ENCODE measurements at places on chromosomes 1 and 21.

GRCh38 chr1:201397675-201398074, 1.4 kb downstream of the LAD1 start:
- DNase-seq = no peak

DNA sequence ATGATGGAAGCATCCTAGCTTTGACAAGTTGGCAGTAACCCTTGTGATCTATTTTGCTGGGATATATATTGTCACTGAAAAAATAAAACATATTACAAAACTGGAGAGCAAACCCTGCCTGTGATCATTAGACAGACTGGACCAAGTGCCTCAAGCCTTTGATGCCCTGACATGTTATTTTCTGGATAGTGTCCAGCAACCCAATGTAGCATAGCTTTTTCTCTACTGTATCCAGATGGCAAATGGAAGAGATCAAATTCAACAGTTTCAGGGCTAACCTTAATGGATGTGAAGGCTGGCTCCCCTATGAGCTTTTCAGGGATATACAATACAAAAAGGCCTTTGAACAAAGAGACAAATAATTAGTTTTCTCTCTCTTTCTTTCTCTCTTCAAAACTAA, 25.1 kb downstream of the WARS2 start:
- no peak for DNase-seq

GRCh38 chr1:182662121-182662890, 22.1 kb downstream of the RGS8 start:
- DNase-seq = no peak

GRCh38 chr21:27423906-27424595, 457.2 kb upstream of the ADAMTS5 start:
- no peak for DNase-seq

- no peak for DNase-seq
Measured at GRCh38 chr1:184682956-184683355, 71.7 kb downstream of the EDEM3 start.

GRCh38 chr1:220003610-220004299, 42.5 kb downstream of the EPRS1 start:
- DNase-seq = no peak

- no peak for DNase-seq
Measured at GRCh38 chr1:3077561-3077960, 8.6 kb downstream of the PRDM16 start.

DNA sequence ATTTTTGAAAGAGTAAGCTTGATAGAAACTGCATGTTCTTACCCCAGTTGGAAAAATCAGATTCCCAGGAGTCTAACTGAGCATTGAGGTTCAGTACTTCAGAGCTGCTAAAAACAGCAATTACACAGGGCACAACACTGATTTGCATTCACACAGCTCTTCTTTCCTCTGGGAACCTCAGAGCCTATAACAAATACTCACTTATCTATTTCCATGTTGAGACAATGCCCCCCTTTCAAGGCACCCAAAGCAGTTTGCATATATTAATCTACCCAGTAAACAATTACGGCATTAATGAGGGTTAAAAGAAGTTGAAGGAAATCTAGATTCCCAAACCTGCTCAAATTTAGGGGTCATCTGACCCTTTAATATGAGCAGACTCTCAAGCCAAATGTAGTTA, 126.9 kb upstream of the SLC35F3 start:
- peak; percentile 8 for DNase-seq

GRCh38 chr1:229006121-229006870, 264.6 kb upstream of the RAB4A start:
- no peak for DNase-seq

DNA sequence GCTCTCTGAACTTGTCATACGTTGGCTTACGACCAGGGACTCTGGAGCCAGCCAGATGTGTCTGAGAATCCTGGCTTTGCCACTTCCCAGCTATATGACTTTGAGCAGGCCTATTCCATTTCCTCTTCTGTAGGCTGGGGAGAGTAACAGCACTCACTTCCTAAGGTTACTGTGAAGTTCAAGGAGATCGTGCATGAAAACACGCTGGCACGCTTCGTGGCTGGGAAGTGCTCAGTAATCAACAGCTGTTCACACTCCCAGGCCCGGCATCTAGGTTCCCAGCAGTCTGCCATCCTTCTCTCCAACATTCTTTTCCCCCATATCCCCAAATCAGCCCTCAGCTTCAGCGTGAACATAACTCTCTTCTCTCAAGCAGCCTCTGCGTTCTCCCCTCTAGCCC, 2.0 kb downstream of the ASCL5 start:
- no peak for DNase-seq

DNA sequence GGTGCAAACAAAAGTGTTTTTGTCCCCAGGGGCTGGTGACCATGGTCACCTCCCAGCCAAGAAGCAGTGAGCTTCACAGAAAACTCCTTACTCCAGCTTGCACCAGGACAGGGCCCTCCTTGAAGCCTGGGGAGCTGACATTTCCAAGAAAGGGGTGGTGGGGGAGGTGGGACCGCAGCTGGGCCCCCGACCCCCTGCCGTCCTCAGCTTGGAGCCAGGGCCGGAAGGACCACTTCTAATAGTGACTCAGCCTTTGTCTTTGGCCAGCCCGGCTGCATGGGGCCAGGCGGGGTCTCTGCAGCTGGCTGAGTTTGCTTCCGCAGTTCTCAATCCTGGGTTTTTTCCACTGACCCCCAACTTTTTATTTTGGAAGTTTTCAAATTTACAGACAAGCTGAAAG, 136.5 kb upstream of the POU3F1 start:
- no peak for DNase-seq

Measured in hypothalamus (tissue), 51 donors.